NCI-H1092 (cell line): ENCODE measurements at places on chromosomes 11 and 22.

GRCh38 chr22:50247748-50248147 lies 2.9 kb upstream of the TUBGCP6 start:
- no peak for DNase-seq

- no peak for DNase-seq
Observed at GRCh38 chr22:21990445-21991303, 8.1 kb upstream of the TOP3B start.

GRCh38 chr11:68591719-68592118 lies 92.6 kb upstream of the GAL start:
- no peak for DNase-seq

DNA sequence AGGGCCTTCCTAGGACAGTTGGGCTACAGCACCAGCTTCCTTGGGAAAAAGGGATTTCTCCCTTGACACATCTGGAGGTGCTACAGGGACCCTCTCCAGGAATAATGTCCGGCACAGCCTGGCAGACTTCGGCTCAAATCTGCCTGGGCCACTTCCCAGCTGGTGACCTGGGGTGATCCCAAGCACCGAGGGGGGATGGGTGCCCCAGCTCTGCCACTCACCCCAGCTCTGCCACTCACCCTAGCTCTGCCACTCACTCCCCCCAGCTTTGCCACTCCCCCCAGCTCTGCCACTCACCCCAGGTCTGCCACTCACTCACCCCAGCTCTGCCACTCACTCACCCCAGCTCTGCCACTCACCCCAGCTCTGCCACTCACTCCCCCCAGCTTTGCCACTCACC lies 9.9 kb downstream of the OSBPL5 start:
- no peak for DNase-seq

- DNase-seq = no peak
Observed at GRCh38 chr11:8989453-8989852, 14.3 kb downstream of the NRIP3 start.

DNA sequence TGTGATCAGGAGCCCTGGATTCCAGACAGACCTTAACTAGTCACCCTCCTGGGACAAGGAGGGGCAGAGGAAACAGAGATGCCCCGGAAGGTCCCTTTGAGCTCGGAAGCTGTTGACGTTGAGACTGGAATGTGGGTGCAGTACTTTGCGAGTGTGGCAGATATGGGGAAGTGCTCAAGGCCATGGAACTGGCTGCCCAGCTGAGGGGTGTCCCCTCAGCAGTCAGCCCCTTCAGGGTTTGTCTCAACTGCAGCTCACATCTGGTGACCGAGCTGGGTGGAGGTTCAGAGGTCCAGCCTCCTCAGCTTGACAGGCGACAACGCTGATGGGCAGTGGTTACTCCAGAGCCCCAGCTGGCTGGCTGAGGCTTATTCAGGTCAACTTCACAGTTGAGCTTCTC lies 150.3 kb upstream of the SNX19 start:
- no peak for DNase-seq

GRCh38 chr11:72081821-72082453 lies 1.3 kb downstream of the LRRC51 start:
- no peak for DNase-seq

DNA sequence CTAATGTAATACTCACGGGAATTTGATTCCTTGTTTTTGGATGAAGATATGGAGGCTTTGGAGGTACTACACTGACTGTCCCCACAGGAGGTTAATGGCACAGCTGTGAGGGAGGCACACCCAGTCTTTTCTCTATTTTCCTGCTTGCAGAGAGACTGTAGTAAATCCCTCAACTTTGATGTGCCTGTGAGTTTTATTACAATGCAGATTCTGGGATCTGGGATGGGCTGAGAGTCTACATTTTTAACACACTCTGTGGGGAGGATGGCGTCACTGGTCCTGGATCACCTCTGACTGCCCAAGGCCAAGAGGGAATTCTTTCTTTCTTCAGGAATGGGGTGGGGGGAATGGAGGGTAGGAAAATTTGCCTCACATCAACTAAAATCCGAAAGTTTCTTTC lies 80.2 kb upstream of the NTM start:
- DNase-seq = no peak

GRCh38 chr11:46701078-46701654 lies 335 bp downstream of the ZNF408 start:
- no peak for DNase-seq

DNA sequence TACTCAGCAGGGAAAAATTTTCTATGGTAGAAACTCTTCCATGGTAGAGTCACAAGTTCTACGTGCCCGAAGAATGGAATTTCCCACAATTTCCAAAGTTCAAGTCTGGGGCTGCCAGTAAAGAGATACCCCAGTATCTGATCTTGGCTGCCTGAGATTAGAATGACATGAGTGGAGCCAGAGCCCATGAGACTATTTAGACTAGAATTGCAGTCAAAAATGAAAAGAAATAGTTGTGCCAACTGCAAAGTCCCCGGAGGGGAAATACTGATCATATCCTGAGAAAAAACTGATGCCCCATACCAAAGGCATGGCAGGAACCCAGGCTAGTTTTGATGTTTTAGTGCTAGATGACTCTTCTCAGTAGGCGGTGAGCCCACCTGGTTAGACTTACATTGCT lies 11.2 kb downstream of the MAJIN start:
- no peak for DNase-seq

- no peak for DNase-seq
Observed at GRCh38 chr11:19208959-19209546, 7.3 kb upstream of the CSRP3 start.

GRCh38 chr22:40635940-40636379 lies 559 bp downstream of the MRTFA start:
- DNase-seq = no peak

DNA sequence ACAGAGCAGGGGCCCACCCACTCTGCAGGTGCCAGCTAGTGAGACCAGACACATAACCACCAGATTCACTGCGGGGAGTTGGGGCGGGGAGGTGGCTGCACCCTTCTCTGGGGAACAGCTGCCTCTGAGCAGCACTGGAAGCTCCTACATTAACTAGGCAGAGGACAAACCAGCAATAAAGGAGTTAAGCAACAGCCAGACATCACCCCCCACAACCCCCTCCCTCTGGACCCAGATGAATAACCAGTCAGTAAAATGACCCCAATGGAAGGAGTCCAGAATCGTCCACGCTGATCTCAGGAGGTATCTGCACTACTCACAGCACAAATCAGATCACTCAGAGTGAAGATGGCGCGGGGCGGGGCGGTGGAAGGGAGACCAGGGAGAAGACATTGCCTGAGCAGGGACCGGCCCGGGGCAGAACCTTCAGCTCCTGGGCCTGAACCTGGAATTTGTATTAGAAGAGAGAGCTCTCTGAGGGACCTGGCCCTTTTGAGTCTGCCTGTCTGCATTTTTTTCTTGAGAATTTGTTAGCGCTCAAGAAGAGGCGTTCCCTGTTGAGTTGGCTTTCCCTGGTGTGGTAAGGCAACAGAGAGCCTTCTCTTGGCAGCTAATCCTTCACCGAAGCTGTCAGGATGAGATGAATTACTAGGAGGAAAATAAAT lies 125.5 kb upstream of the NCAM1 start:
- DNase-seq = no peak

GRCh38 chr22:31838917-31839316 lies 85.1 kb downstream of the DEPDC5 start:
- DNase-seq = no peak

GRCh38 chr11:75468534-75469340 lies 35.7 kb upstream of the KLHL35 start:
- DNase-seq = no peak

GRCh38 chr11:1679881-1680280 lies 17.1 kb upstream of the KRTAP5-6 start:
- DNase-seq = no peak

DNA sequence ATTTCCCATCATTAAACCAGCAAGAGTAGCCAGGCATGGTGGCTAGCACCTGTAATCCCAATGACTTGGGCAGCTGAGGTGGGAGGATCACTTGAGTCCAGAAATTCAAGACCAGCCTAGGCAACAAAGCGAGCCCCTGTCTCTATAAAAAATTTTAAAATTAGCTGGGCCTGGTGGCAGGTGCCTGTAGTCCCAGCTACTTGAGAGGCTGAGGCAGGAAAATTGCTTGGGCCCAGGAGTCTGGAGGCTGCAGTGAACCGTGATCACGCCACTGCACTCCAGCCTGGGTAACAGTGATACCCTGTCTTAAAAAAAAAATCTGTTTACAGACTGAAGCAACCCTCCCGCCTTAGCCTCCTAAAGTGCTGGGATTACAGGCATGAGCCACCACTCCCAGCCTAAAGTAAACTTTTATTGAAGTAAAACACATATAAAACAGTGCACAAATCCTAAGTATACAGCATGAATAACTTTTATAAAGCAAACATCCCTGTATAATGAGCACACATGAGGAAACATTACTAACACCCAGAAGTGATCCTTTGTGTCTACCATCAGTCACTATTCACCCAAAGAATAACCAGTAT lies 12.6 kb downstream of the UCP3 start:
- DNase-seq = no peak

DNA sequence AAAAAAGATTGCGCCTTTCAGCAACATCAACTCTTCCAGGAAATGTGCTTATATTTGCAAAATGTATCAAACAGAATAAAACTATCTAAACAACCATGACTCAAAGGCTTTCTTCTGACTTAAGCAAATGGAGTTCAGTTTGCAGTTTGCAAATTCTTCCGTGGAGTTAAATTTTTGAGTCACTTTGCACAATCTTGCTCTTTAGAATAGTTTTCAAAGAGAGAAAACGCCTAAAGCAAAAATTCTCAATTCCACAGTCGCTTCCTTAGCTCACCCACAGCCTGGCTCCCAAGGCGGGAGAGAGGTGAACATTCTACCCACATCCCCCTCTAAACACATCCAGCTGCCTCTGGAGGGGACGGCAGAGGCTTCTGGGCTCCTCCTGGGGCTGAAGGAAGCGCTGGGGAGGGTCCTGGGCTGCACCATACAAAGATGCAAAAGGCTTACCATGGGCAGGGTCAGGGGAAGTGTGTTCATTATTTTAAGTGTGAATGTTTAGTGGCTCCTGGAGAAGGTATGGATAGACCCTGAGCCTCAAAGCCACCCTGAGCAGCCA lies 1487.3 kb downstream of the TBC1D22A start:
- DNase-seq = no peak

- DNase-seq = no peak
Observed at GRCh38 chr11:114274637-114275036, 21.6 kb upstream of the NNMT start.

GRCh38 chr11:131819865-131820264 lies 449.4 kb downstream of the NTM start:
- no peak for DNase-seq

DNA sequence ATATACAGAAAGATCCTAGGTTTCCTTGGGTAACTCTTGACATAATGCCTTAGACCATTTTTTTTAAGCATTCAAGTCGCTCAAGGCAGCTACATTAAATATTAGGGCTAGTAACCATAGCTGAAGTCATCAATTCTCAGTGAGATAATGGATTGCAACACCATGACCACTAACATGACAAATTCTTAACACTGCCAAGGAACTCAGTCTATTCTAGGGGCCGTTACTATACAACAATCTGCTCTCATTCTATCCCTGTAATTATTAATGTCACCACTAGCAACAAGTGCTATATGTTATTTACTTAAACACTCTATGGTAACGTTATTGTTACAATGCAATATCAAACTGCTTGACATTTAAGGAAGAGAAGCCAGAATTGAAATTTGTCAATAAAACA lies 3.2 kb upstream of the STK33 start:
- DNase-seq = no peak

- DNase-seq = no peak
Observed at GRCh38 chr11:35540526-35540925, 15.1 kb upstream of the PAMR1 start.

GRCh38 chr11:102422817-102423712 lies 29.5 kb downstream of the TMEM123 start:
- DNase-seq = no peak

- DNase-seq = no peak
Observed at GRCh38 chr11:76640501-76640900, 30.0 kb downstream of the LRRC32 start.

DNA sequence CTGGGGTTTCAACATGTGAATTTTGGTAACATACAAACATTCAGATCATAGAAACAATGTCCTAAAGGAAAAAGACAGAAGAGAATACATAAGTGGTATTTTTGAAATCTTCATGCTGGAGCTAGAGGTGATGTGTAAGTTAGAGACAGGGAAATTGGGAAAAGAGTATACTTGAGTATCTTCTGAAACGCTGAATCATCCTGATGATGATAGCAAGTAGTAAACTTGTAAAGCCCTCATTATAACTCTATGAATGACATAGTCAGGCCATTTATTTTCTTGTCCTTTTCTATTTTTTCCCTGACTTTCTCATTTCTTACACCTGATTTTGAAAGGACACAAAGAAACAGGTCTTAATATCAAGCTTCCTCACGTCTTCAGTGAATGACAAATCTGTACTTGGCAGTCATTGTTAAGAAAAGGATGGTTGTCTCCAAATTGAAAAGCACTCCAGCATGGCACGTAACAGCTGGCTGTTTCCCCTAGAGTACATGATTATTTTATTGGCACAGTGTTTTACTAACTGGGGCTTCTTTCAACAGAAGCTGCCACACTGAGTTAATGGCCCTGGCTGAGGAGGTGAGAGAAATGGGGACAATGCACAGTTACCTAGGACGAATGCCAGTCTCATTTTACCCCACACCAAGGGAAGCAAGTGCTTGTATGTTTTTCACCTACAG lies 140.7 kb upstream of the CTSC start:
- peak; percentile 65 for DNase-seq

DNA sequence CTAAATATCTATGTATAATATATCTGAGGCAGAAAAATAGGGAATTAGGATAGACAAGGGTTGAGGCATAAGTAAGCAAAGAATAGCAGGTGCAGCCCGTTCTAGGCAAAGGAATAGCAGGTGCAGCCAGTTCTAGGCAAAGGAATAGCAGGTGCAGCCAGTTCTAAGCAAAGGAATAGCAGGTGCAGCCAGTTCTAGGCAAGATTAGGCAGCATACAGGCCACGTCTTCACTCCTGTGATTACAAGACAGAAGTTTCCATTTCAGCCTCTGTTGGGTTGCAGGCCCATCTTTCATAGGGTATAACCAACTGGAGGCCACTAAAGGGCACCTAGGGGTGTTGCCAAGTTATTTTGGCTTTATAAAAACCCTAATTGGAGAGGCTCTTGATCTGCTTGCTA lies 28.8 kb upstream of the CHORDC1 start:
- DNase-seq = no peak

- no peak for DNase-seq
Observed at GRCh38 chr11:63595296-63595695, 18.9 kb downstream of the PLAAT3 start.

GRCh38 chr22:42438293-42438650 lies 6.1 kb upstream of the NFAM1 start:
- no peak for DNase-seq

DNA sequence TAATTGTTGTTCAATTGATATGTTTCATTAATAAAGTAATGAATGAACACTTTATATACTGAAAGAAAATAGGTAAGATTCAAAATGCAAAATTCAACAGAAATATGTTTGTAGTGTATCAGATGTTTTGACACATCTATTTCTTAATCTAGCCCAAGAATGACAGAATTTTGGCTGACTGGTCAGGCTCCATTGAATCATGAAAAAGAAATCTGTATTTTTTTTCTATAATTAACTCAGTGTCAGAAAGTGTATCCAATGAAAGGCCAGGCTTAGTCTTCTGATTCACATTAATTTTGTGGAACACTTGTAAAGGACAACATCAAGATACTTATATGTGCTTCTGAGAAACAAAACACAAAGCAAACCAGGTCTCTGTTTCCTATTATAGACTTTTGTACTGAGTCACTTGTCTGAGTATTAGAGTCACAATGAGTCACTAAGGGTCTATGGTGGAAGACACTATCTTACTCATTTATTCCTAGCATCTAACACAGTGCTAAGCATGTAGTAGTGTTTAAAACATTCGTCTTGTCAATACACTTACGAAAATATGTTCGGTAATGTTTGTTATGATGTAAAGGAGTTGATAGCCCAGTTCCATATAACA lies 297.7 kb upstream of the CCDC90B start:
- no peak for DNase-seq
